ENCODE measurements at places on chromosomes 13 and 19. TPM values are rescaled to one million over a fixed set of nuclear protein-coding genes. Genes with fewer than 3 reads are reported as not detected.

Gene SCGB2B2
- 0.71 TPM for total RNA-seq

Gene LYL1
- total RNA-seq, result 0.60 TPM

Gene POLRMT
- 139 TPM for total RNA-seq

Gene AZU1
- 3.3 TPM for total RNA-seq

Gene RAB8A
- total RNA-seq, result 81.8 TPM

Gene NKPD1
- 0.76 TPM for total RNA-seq

Gene PROZ
- not detected for total RNA-seq

Gene MATK
- total RNA-seq, result 28.3 TPM

Gene ZNF808
- 47.1 TPM for total RNA-seq

Gene CDK8
- total RNA-seq, result 21.4 TPM

Gene ZBTB32
- 0.11 TPM for total RNA-seq

Gene ADPRHL1
- 1.4 TPM for total RNA-seq

Gene TEX101
- total RNA-seq, result not detected

Gene DIAPH3
- 20.6 TPM for total RNA-seq

Gene FREM2
- 24.1 TPM for total RNA-seq

Gene FUT1
- 10.1 TPM for total RNA-seq

Gene ZNF649
- 56.0 TPM for total RNA-seq

Gene ZNF541
- 0.09 TPM for total RNA-seq

Gene ATP7B
- total RNA-seq, result 11.8 TPM

Gene KIR3DL2
- not detected for total RNA-seq

Gene FAM32A
- 62.2 TPM for total RNA-seq

Gene OVOL3
- total RNA-seq, result not detected

Gene NLRP11
- not detected for total RNA-seq

Gene TTYH1
- total RNA-seq, result 35.9 TPM

Gene PNMA8C
- 1.2 TPM for total RNA-seq

Gene CACNG6
- 2.5 TPM for total RNA-seq

Gene ZNF433
- 2.9 TPM for total RNA-seq

Gene MEDAG
- 1.9 TPM for total RNA-seq

Gene SHFL
- total RNA-seq, result 23.0 TPM

Gene LMTK3
- 15.9 TPM for total RNA-seq

Gene ALG11
- total RNA-seq, result 38.9 TPM

Gene ELANE
- total RNA-seq, result not detected
